ENCODE measurements at places on chromosomes 2 and 18.

GRCh38 chr2:191245046-191245868 is at the start of gene MYO1B:
Gene MYO1B (plus strand): TSS chr2:191245404. CDS start chr2:191276896, 31,492 bp downstream.
- peak within 1 kb of the TSS; percentile 85 for H3K27ac ChIP-seq
- H3K4me3 ChIP-seq, result peak within 1 kb of the TSS; percentile 96
- no peaks in the 10 kb centered on the region for H3K27me3 ChIP-seq
- peaks cover 35% of the 10 kb centered on the region for H3K4me1 ChIP-seq
- DNase-seq, result peak; percentile 82

DNA sequence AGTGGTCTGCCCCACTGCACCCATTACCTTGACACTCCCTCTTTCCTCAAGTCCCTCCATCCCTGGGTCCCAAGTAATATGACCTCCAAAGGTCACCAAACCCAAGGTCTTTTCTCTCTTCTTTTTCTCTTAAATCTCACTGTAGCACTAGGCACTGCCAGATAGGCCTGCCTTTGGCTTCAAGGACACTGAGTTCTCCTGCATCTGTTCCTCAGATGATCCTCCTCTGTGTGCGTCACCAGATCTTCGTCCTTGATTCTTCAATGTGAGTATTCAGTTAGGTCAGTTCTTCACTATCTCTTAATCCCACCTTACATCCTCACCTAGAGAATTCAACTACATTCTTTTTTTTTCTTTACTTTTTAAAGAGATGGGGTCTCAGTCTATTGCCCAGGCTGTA is 249.2 kb downstream of the NBAS start:
- H3K27me3 ChIP-seq, result no peaks in the 10 kb centered on the region
- no peak overlapping the region for H3K27ac ChIP-seq
- no peak for DNase-seq
- H3K36me3 ChIP-seq, result peaks cover 16% of the 10 kb centered on the region
- no peaks in the 10 kb centered on the region for H3K4me1 ChIP-seq
- H3K4me3 ChIP-seq, result no peak overlapping the region

GRCh38 chr18:8264861-8265411 is 344.3 kb upstream of the RAB12 start:
- no peak overlapping the region for H3K27ac ChIP-seq
- no peaks in the 10 kb centered on the region for H3K27me3 ChIP-seq
- no peaks in the 10 kb centered on the region for H3K36me3 ChIP-seq
- H3K4me1 ChIP-seq, result peaks cover 11% of the 10 kb centered on the region

GRCh38 chr18:5941890-5942289 is 46.6 kb upstream of the TMEM200C start:
- DNase-seq, result no peak
- no peak overlapping the region for H3K27ac ChIP-seq
- H3K4me1 ChIP-seq, result no peaks in the 10 kb centered on the region
- H3K4me3 ChIP-seq, result no peak overlapping the region

DNA sequence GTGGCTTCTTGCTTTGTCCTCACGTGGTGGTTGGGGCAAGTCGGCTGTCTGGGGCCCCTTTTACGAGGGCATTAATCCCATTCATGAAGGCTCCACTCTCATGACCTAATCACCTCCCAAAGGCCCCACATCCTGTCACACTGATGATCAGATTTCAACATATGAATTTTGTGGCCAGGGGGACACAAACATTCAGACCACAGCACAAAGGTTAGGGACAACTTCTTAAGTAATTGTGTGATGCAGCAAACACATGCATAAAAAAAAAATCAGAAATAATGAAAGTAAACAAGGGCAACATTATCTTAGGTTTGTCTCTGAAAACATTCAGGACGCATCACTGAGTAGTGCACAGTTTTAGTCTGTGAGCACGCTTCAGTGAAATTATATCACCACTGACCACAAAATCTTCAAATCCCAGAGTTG is 54.2 kb upstream of the FRZB start:
- H3K27me3 ChIP-seq, result no peaks in the 10 kb centered on the region
- no peak for DNase-seq
- H3K27ac ChIP-seq, result no peak overlapping the region
- H3K4me3 ChIP-seq, result no peak overlapping the region

DNA sequence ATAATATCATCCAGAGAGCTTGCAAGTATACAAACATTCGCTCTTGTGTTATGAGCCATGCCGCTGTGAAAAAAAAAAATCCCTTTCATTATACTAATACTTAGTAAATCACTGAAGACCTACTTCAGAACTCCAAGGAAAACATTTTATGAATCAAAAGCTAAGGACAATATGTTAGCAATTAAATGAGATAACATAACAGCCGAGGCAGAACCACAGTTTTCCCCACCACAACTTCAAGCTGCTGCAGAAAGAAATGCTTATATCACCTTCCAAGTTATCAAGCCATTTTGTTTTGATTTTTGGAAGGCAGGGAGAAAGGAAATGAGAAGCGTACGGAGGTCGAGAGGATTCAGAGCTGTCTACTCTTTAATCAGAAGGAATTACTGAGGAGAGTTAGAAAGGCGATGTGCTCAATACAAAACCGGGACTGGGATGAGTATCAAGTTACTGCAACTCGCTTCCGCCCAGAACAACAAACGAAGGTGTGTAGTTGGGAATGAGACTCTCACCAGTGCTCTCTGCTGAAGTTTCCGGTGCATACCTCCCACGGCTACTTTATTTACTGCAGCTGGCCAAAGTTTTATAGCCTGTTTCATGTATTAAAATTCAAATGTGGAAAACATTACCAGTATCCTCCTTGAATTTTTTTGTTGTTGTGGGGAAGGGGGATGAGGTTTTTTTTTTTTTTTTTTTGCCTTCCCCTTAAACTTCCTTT is 292.2 kb upstream of the CCDC68 start:
- H3K27ac ChIP-seq, result peak overlapping the region; percentile 57
- DNase-seq, result no peak
- no peaks in the 10 kb centered on the region for H3K27me3 ChIP-seq
- H3K4me1 ChIP-seq, result peaks cover 20% of the 10 kb centered on the region
- H3K4me3 ChIP-seq, result no peak overlapping the region

DNA sequence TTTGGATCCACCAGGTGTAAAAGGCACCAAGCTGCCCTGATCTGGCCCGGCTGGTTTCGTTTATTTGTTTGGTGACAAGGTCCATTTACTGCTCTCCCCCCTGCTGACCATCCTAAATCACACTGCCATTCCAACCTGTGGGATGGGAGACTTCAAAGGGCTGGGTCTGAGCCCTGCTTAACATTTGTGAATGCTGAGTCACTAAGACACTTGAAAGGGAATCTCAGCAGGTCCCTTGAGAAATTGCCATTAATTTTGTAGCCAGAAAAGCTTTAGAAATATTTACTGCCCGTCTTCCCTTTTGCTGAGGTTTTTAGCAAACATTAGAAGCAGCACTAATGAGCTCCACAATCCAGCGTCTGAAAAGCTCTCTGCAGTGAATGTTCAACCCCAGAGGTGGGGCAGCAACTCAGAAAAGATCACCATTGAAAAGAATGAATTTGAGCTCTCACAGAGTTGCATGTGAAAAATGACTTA is 133.8 kb downstream of the ARL4C start:
- peaks cover 31% of the 10 kb centered on the region for H3K4me1 ChIP-seq
- DNase-seq, result no peak
- H3K36me3 ChIP-seq, result no peaks in the 10 kb centered on the region
- H3K27ac ChIP-seq, result no peak overlapping the region
- no peak overlapping the region for H3K4me3 ChIP-seq

DNA sequence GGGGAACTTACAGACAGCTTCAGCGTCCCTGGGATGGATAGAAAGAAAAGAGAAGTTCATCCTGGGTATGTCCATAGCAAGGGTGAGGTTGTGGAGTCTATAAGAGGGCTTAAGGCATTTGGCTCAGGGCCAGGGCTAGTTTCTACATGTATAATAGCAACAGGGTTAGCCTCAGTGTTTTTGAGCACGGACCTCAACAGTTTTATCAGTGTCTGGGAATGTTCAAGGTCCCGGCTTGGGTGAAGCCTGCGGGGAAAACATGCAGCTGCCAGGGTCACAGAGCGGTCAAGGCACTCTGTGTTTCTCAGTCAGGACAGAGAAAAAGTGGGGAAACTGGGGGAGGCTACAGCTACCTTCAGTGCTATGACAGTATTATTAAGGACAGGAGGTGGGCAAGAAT is 427.7 kb upstream of the HS6ST1 start:
- H3K4me1 ChIP-seq, result no peaks in the 10 kb centered on the region
- no peak overlapping the region for H3K27ac ChIP-seq
- H3K36me3 ChIP-seq, result no peaks in the 10 kb centered on the region
- H3K4me3 ChIP-seq, result no peak overlapping the region
- no peak for DNase-seq

DNA sequence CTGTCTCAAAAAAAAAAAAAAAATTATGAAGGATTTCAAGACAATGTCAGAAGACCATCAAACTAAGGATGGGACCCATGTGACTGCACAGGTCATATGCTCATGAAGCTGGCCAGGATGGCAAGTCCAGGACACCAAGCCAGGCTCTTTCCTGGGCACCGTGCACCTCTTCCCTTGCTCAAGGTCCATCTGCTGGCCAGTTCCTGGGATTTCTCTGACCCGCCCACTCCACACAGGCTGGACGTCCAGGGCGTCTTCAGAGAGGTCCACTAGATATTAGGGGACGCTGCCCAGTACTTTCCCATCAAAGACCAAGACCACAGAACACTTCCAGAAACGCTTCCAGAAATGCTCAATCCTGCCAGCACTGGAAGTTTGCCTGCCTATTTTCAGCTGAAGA is 14.3 kb downstream of the TEX44 start:
- H3K27ac ChIP-seq, result no peak overlapping the region
- no peaks in the 10 kb centered on the region for H3K36me3 ChIP-seq
- no peak overlapping the region for H3K4me3 ChIP-seq
- no peak for DNase-seq
- no peaks in the 10 kb centered on the region for H3K27me3 ChIP-seq
- H3K4me1 ChIP-seq, result peaks cover 51% of the 10 kb centered on the region
